Nephron progenitor cell (in vitro differentiated cells): ENCODE measurements at places on chromosomes 2 and 18.

- no peak for DNase-seq
Measured at GRCh38 chr18:70172225-70172624, 33.3 kb downstream of the RTTN start.

GRCh38 chr2:174839662-174840061, 75.4 kb upstream of the CHRNA1 start:
- no peak for DNase-seq

DNA sequence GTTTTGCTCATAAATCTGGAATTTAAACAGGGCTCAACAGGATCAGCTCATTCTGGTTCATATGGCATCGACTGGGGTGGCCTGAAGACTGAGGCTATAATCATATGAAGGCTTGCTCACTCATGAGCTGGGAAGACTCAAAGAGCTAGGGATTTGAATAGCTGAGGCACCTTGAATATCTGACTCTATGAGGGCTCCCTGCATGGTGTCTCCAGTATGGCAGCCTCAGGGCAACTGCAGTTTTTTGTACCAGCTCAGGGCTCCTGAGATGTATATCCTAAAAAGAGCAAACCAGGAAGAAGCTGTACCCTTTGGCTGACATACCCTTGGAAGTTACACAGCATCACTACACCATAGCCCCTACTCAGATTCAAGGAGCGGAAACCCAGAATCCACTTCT, 15.3 kb upstream of the GPR39 start:
- no peak for DNase-seq

GRCh38 chr18:75455249-75456198, 28.0 kb upstream of the SMIM21 start:
- peak; percentile 77 for DNase-seq

DNA sequence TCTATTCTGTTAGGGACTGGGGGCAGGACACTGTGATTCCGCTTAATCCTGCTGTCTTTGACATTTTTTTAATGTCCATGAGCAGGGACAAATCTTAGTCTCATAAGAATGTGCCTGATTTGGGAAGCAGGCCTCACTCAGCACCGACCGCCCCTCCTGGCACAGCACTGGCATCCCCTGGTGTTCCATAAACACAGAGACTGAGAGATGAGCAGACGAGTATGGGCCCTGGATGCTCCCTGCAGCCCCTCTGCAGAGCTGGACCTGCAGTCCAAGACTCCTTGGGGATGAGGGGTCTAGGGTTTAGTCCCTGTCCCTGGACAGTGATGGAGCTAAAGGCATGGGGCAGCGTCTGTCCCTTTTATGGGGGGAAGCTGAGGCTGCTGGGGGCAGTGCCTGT, 81.6 kb downstream of the NDUFA10 start:
- DNase-seq: no peak
